ENCODE measurements at places on chromosomes 5 and 9.
A peak's percentile ranks its signal among the peaks of the same experiment; 100 is the strongest.

- DNase-seq: no peak
Measured at GRCh38 chr9:98995971-98996504, 52.3 kb downstream of the COL15A1 start.

- no peak for DNase-seq
Measured at GRCh38 chr5:80777347-80778287, 122.8 kb upstream of the DHFR start.

- DNase-seq: no peak
Measured at GRCh38 chr5:133340002-133340755, 272.2 kb downstream of the FSTL4 start.

DNA sequence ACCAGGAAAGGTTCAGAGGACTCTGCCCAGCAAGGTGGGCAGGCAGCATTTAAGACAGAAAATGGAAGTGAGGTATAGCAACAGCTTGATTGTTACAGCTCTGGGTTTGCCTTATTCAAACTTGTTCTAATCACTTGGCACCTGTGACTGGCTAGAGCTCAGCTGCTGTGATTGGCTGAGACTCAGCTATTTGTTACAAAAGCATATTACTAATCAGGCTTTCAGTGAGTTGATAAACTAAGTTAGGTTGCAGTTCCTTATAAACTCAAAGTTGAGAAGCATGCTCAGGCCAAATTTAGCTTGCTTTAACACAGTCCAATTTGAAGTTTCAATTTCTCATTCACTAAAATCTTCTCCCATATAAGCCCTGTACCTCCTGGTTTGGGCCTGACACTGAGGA is 56.3 kb downstream of the GDA start:
- no peak for DNase-seq

GRCh38 chr5:151155775-151156506 is 1.6 kb downstream of the ANXA6 start:
- no peak for DNase-seq

GRCh38 chr9:86047361-86047760 is 52.0 kb downstream of the GOLM1 start:
- no peak for DNase-seq

GRCh38 chr9:89631384-89631783 is 26.6 kb downstream of the GADD45G start:
- DNase-seq: no peak

DNA sequence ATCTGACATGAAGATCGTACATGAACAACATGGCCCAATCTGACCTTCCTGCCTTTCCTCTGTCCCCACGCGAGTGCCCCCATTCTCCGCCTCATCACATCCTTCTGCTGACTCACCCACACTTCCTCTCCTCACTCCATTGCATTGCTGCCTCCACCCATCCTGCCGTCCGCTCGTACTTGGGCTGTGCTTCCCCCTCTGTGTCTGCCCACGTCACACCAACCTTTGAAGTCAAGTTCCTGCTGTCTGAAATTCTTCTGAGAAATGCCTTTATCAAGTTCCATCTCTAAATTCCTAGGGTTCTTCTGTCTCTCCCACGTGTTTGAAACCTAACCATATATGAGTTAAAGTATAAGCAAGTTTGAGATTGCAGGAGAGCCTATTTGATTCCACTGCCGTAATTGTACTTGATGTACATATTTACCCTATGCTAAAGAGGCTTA is 18.0 kb upstream of the STARD4 start:
- peak; percentile 97 for DNase-seq

- DNase-seq: peak; percentile 56
Measured at GRCh38 chr5:5492087-5492933, 69.8 kb downstream of the ICE1 start.

- no peak for DNase-seq
Measured at GRCh38 chr9:122816163-122816867, 12.1 kb downstream of the PDCL start.

- DNase-seq: no peak
Measured at GRCh38 chr5:81852291-81853029, 101.6 kb upstream of the SSBP2 start.

GRCh38 chr5:157519579-157520253 is 55.9 kb downstream of the ADAM19 start:
- DNase-seq: no peak

DNA sequence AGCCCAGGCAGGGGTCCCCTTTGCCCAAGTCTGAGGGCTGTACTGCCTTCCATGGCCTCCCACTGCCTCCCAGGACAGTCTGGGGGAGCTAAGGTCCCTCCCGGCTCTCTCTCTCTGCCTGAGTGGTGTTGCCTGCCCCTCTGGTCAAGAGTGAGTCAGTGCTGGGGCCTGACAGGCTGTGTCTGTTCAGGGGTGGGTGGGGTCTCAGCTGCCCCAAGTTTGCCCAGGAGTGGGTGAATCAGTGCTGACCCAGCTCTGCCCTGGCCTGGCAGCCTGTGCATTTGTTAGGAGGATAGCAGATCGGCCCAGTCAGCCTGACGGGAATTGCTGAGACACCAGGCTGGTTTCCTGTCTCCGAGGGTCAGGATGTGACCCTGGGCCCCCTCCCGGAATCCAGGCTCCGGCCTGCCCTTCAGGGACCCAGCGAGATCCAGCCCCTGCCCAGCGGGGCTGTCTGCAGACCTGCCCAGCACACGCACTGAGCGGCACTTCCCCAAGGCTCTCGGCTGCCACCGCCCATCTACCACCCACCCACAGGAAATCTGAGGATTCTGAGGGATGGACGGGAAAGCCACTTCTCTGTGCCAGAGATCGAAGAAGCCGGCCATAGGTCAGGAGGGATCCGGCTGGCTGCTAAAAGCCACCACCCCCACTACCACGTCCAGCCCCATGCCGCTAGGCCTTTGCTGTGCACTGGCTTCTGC is 15.9 kb downstream of the ENG start:
- DNase-seq: peak; percentile 91

GRCh38 chr9:115747731-115748130 is 405.9 kb upstream of the PAPPA start:
- DNase-seq: no peak

DNA sequence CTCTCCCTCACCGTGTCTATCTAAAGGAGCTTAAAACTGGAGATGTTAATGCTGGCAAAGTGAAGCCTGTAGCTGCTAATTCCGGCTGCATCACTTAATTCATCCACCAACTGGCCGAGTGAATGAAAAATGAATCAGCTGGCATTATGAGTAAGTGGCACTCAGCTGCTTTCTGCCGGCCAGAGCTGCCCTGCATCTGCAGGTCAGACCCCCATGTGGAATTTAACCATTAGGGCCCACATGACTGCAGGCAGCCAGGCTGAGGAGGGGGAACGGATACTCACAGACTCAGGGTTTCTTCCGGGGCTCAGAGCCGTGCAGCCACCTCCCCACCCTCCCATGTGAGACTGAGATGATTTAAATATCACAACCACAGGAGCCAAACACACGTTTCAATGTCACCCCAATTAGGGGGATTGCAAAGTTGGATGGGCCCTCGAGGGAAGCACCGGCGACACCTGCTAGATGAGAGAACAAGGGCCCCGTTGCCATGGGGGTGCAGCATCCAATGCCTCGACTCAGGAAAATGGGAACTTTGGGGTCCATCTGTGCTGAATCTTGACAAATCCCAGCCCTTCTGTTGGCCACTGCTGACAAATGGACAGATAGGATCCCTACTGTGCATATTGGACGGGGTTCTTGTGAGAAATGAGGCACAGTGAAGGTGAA is 115.6 kb upstream of the ALDH1B1 start:
- DNase-seq: no peak

DNA sequence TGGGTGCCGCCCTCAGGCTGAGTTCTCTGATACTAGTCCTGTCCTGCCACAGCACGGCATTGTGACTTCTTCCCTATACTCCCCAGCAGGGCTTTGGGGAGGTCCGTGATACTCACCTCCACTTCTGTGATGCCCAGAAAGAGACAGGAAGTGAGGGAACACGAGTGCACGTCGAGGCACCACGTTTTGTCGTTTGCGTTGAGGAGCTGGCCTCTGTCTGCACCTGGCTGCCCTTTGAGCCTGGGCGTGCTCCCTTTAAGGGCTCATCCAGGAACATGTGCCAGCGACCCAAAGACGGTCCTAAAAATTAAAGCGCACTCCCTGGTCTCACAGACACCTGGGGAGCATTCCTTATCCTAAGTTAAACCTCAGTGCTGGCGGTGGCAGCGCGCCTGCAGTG is 8.7 kb upstream of the IRX4 start:
- DNase-seq: no peak

DNA sequence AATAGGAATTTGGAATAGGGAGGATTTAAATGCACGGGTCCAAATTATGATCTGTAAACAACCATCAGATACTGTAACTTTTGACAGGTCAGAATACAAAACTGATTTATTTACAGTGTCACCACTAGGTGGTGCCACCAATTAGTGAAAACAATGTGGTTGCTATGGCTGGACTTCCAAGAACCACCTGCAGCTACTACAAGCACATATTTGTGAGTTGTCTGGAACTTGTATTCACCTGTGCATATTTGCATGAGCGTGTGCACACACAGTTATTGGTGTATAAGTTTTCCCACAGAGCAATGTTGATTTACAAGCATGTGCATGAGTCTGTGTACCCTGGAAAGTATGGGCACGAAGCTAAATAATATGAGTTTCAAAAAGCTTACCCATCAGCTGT is 3.0 kb upstream of the HRCT1 start:
- peak; percentile 63 for DNase-seq

GRCh38 chr5:14501353-14502293 is 80.0 kb upstream of the OTULINL start:
- no peak for DNase-seq

DNA sequence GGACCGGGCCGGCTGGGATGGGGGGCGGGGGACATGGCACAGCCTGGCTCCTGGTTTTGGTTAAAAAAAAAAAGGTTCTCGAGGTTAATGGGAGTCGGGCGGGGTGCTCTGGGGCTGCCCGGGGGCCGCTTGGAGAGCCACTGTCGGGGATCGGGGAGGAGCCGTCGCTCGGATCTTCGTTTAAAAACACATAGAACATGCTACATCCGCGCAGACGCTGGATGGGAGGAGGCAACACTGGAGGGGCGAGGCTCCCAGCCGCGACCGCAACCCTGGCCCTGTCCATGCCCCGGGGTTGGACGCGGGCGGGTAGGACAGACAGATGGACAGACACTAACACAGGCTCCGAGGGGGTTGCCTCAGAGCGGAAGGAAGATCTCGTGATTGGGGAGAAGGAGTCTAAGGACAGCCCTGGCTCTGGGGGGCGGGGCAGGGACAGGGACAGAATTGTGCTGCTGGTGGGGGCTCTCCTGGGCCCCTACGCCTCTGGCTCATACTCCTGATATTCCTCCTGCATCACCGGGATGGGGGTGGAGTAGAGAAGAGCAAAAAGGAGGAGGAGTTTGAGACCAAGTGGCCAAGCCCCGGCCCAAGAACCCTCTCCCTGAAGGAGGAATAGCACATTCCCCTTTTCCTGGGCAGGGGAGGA is 9.9 kb downstream of the SNCB start:
- DNase-seq: peak; percentile 39

DNA sequence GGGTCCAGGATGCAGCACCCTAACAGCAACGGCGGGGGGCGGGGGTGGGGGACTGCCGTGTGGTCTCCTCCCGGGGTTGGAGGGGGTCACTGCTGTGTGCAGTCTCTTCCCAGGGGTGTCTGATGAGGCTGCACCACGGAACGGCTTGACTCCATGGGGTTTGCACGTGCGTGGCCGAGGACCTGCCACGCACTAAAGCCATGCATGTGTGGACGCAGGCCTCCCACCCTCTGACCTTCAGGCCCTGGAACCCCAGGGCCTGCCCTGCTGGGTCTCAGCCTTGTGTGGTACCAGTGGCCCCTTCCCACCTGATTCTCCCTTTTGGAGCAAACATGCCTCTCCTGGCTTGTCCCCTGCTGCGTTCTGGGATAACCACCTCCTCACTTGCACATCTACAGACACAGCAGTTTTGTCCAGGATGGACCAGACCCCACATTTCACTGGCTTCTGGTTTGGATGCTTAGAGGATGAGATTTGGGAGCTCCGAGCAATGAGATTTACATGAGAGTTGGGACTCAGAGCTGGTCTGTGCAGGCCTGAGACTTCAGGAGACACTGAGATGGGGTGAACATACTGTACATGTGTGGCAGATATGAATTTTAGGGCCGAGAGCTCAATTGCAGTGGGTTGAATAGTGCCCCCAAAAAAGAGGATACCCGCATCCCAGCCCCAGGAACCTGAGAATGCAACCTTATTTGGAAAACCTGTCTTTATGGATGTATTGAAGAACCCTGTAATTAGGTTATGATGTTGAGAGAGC is 45.8 kb downstream of the SLC12A7 start:
- DNase-seq: no peak

GRCh38 chr5:110625376-110625999 is 101.0 kb downstream of the TMEM232 start:
- peak; percentile 19 for DNase-seq

DNA sequence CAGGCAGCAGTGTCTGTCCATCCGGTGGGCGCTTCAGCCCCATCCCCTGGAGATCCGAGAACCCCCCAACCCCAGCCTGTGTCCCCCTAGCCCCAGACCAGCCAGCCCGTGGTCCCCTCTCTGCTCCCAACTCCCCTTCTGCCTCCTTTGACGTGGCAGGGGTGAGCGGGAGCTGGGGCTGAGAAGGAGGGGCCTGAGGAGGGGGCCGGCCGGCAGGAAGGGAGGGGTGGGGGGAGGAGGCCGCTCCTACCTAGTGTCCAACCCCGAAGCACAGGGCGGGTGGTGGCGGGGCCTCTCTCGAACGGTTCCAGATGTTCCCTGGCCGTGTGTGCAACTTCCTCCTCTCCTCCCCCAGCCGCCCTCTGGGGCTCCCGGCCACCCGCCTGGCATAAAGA is 31.0 kb downstream of the GOLGA2 start:
- DNase-seq: peak; percentile 36

- DNase-seq: peak; percentile 65
Measured at GRCh38 chr5:42767491-42768105, 11.0 kb downstream of the CCDC152 start.

GRCh38 chr9:34484678-34485077 is 26.1 kb downstream of the DNAI1 start:
- no peak for DNase-seq

DNA sequence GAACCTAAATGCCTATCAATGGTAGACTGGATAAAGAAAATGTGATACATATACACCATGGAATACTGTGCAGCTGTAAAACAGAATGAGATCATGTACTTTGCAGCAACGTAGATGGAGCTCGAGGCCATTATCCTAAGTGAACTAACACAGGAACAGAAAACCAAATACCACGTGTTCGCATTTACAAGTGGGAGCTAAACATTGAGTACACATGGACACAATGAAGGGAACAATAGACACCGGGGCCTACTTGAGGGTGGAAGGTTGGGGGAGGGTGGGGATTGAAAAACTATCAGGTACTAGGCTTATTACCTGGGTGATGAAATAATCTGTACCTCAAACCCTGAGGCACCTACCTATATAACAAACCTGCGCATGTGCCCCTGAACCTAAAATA is 22.4 kb upstream of the DEPDC1B start:
- DNase-seq: no peak
